HFF-Myc (cell line): ENCODE measurements at places on chromosomes 3 and 15.

DNA sequence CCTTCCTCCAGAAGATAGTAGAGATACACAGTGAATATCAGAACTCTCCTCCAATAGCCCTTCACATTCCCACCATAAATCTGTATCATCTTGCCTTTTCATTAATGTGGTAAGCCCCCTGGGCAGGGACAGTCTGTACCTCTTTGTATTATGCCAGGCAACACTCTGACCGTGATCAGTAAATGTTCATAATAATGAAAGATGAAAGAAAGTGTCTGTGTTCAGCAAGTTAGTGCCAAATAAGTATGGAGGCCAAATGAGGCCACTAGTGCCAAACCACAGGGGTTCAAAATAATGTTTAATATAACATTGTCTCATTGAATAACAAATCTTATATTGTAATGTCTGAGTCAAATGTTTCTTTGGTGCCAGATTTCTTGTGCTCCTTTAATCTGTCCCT lies 104.3 kb downstream of the CMSS1 start:
- no peak for DNase-seq

GRCh38 chr3:102687851-102688555 lies 253.2 kb downstream of the ZPLD1 start:
- no peak for DNase-seq

DNA sequence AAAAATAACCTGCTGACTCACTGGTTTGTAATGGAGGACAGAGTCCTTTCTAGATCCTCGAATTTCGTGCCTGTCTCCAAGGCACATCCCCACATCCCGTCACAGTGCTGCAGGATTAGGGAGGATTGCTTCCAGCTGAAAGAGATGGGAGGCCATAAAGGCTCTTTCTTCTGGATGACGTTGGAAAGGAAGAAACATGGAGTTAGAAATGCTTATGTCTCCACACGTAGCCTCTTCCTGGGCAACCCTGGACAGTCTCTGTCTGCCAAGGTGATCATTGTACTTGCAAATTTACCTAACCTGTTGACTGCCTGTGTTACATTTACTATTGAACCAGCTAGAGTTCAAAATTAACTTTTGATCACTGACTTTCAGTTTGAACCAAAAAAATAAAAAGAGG lies 27.6 kb upstream of the VILL start:
- no peak for DNase-seq

DNA sequence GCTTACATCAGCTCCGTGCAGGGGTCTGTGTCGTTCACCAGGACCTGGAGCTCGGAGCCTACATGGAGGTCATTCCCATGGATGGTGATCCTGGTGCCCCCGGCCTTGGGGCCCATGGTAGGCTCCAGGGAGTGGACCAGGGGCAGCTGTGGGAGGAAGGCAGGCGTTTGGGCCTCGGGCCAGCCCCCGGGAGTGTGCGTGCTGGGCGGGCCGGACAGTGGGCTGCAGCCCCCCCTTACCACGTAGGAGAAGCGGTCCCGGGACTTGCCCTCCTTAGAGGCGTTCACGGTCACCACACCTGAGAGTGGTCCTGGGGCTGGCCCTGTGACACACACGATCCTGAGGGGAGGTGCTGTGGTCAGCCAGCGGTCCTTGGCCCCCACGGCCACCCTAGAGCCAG lies 29.6 kb downstream of the H1-8 start:
- DNase-seq, result no peak

- no peak for DNase-seq
Observed at GRCh38 chr3:113783980-113784379, 37.1 kb downstream of the ATP6V1A start.

GRCh38 chr3:18127859-18128681 lies 297.1 kb downstream of the SATB1 start:
- DNase-seq, result no peak

DNA sequence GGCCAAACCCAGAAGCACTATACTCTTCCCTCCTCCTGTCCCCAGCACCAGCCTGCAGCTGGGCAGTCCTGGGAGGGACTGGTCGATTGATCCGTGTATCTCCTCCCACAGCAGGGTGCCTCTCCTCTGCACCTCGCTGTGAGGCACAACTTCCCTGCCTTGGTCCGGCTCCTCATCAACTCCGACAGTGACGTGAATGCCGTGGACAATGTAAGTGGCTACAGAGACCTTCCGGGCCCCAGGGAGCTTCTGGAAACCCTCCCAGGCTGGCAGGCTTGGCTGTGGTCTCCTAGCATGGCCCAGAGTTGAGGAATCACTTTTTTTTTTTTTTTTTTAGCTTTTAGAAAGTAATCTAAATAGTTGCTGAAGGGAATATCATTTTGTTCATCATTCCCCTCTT lies 30.7 kb downstream of the ANKDD1A start:
- DNase-seq, result no peak

DNA sequence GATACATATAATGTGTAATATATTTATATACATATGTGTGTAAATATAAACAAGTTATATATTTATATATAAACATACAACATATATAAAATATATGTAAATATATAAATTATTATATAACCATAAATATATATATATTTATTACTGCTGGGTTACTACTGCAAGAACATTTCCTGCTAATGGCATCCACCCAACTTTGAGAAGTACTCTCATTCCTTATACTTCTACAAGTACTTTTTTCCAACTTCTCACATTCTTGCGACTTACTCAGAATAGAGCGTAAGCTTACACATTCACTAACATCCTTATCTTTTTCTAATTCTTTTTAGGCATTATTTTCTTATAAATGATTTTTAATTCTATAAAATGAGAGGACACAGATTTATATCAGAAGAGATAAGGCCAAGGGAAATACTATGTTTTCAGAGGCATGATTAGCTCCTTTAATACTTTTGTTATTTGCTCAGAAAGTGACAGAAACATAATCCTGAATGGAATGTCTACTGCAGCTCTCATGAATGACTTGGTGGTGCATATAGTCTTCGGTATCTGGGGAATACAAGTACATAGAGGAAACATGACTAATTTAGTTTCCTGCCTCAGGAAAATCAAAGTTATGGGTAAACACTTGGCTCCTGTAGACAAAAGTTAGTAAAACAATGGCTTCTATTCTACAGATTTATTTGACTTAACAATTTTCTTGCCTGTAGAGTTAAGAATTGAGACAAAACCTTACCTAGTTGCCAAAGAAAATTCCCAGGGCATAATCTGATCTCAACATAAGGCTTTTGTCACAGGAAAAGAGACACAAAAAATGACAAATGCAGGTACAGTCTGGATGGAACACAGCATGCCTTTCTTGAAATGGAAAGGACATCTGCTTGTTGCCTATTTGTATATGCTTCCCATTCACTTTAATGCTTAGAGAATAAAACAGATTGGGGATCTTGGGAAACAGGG lies 453.9 kb downstream of the SQOR start:
- DNase-seq, result no peak

DNA sequence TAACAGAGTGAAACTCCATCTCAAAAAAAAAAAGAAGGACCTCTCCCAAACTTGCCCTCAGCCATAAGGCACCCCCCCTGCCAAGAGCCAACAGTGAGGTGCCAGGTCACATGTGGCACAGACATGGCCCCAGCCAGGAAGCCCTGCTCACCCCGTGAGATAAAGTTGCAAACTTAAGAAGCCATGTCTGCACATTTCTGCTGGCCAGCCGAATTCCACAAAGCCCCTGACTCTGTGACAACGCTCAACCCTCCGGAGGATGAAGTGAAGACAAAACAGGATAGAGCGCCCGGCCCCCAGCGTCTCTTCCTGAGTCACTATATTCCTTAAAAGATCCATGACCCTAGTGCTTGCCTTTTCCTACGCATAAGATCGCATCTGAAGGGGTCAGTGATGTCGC lies 188.1 kb downstream of the XXYLT1 start:
- no peak for DNase-seq

DNA sequence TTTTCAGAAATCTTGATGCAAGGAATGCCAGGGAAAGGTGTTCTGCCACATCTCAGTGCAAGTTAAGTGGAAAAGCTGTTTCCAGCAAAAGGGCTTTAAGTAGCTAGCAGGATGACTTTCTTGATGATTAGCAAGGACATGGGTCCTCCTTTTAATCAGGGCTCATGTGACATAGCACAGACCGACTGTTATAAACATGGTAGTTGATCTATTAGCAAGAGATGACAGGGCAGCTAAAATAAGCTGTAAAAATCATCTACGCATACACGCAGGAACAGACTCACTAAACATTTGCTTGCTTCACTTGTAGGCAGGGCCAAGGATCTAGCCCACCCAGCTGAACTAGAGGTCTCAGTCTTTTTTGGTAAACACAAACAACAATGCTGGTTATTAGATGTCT lies 69.0 kb downstream of the GOLIM4 start:
- DNase-seq, result no peak

GRCh38 chr15:72077950-72078349 lies 40.0 kb downstream of the MYO9A start:
- DNase-seq, result no peak

- DNase-seq, result no peak
Observed at GRCh38 chr3:36924744-36925521, 19.9 kb downstream of the TRANK1 start.

DNA sequence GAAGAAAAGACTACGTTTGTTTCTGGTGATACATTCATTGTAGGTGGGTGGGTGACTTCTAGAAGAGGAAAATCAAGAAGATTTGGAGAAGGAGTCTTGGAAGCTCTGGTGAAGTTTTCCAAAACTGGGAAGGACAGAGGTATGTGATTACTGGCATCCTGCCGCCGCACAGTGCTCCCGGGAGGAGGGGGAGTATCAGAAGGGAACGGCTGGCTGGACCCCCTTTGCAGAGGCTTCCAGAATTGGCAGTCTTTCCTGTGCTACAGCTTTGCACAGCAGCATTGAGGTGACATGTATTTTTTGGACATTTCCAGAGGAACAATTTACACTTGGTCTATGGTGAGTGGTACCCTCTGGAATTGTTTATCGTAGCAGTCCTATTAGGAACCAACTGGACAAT lies 75.7 kb upstream of the EOMES start:
- no peak for DNase-seq
